ENCODE measurements at places on chromosomes 1 and 21. TPM values are rescaled to one million over a fixed set of nuclear protein-coding genes. Genes with fewer than 3 reads are reported as not detected.

DNA sequence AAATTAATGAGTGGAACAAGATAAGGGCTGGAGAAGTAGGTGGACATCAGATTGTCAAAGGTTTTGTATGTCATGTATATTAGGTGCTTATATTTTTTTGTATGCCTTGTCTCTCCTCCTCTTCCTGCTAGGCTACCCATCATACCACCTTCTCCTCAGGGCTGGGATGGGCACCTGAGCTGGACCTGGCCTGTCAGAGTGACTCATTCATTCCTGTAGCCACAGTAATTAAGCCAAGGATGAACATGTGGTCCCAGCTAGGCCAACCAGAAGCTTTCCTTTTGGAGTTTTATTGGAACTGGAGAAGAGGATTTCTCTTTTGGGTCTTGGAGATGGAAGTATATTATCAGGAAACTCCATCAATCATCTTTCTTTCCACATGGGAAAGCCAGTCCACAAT, 21.2 kb downstream of the PTGS2 start:
- no peak for DNase-seq

DNA sequence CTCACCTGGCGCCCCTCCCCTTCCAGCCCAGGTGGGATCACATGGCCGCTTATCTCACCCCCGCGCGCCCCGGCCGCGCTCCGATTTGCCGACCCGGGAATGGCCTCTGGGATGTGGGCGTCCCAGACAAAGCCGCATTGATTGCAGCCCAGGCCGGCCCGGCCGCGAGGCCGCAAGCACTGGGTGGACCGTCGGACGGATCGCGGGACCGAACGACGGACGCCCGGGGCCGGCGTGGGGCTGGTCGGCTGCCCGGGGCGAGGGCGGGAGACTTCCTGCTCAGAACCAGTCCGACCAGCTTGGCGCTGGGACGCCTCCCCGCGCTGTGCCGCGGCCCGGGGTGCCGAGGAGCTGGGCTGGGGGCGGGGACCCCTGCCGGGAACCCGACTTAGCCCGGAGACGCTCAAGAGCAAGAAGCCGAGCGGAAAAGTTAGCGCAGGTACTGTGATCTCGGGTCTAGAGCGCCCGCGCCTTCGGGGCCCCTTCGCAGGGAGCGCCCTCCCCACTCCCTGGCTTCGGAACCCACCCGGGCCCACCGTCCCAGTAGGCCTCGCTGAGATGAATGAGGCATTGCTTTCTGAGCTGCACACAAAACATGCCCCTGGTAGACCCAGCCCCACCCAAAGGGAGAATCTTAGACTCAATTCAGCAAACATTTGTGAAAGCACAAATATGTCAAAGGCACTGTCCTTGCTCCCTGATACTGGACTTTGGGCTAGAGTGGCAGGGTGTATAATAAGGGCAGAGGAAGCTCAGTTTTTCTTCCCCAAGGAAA, 415 bp upstream of the LAD1 start:
- DNase-seq: no peak

GRCh38 chr1:154813300-154813816, 56.7 kb downstream of the KCNN3 start:
- DNase-seq: no peak

The ZNF670 gene
- 2.0 TPM for total RNA-seq

The DNM3 gene
- total RNA-seq: 2.0 TPM

Measured in fibroblast of the aortic adventitia (primary cell).